ENCODE measurements at places on chromosomes 13 and 19.

DNA sequence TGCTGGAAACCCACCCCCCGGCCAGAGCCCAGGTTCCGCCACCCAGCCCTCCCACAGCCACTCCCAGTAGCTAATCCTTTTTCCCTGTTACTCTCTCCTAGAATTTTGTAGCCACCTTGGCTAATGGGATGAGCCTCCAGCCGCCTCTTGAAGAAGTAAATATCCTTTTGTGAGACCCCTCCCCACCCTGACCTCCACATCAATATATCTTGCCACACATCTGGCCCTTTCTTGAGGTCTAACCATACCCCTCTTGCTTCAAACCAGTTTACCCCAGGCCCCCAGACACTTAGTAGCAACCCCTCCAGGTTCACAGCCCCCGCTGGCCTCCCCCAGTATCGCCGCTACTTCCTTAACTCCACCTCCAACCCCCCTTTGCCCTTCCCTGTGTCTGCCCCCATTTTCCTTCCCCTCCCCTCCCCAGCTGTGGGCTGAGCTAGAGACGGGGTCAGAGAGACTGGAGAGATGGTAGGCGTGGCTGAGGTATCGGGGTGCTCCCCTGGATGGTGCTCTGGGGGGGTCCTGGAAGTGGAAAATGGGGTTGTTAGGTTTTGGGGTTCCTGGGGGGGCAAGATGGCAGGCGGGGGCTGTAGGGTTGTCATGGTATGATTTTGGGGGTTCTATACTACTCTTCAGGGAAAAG is 2.8 kb downstream of the PRMT1 start:
- no peak for DNase-seq

GRCh38 chr13:20526664-20527063 is 1.0 kb upstream of the CRYL1 start:
- DNase-seq = no peak

DNA sequence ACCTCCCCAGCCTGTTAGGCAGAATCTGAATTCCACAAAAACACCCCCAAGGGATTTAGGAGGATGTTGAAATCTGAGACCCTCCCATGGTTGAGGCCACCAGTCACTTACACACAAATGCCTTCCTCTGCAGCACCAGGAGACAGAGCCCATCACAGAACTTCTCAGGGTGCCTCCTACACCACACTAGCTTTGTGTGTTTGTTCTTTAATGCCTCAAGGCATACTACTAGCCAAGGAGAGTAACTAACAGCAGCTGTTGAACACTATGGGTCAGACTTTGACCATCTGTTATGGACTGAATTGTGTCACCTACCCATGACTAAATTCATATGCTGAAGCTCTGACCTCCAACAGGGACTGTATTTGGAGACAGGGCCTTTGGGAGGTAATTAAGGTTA is 9.5 kb upstream of the MED26 start:
- DNase-seq = no peak

GRCh38 chr13:59119475-59119874 is 1044.3 kb downstream of the DIAPH3 start:
- DNase-seq = no peak

Data from left lobe of liver (tissue), 2 donors.